Progenitor cell of endocrine pancreas (in vitro differentiated cells): ENCODE measurements at places on chromosomes 12 and 14. TPM values are rescaled to one million over a fixed set of nuclear protein-coding genes. Genes with fewer than 3 reads are reported as not detected.

DNA sequence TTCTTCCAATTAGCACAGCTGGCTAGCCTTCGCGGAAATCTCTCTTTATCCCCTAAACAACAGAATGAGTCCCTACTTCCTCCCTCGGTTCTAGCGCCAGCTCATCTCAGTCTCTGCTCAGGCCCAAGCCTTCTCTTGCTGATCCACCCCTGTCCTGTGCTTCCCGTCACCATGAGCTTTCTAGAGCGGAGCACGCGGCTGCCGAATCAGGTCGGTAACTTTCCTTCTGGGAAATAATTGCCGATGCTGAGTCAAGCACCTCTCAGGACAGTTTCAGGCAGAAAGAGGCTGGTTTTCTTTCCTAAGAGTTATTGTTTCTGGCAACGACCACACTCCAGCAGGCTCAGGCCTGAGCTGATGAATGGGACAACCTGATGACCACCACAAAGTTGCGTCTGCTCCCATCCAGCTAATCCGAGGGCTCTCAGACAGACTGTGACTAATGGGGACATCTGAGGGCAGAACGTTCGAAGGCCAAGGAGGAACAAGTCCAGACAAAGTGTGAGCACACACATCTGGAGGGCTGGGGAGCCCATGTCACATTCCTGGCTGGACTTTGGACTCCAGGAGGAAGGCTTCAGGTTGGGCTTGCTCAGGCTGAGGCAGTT lies 13.6 kb upstream of the GPR68 start:
- no peak for DNase-seq

- DNase-seq, result no peak
Observed at GRCh38 chr14:86815341-86815740, 1177.6 kb downstream of the GALC start.

- no peak for DNase-seq
Observed at GRCh38 chr12:64730588-64730969, 28.6 kb downstream of the GNS start.

DNA sequence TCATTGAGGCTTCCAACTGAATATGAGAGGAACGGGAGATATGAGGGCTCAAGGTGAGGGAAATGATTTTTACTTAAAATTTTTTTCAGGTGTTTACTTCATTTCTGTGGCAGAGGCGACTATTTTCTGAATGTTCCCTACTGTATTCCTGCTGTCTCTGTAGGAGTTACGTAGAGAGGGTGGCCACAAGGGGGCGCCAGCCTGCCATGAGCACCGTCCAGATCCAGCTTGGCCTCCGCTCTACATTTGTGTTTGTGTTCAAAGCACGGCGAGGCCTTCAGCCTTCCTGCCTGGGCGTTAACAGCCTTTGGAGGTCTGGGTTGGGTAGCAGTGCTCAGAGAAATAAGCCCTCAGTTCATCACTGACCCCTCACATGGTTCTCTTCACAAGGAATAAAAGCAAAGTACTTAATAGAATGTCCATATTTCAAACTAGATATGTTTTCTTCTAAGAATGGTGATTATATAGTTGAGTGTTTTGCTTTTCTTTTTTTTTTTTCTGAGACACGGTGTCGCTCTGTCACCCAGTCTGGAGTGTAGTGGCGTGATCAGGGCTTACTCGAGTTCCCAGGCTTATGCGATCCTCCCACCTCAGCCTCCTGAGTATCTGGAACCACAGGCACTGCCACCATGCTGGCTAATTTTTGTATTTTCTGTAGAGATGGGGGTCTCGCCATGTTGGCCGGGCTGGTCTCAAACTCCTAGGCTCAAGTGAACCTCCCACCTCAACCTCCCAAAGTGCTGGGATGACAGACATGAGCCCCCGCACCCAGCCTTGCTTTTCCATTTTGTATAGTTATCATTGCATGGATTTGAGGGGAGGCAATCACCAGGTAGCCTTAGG lies 22.3 kb downstream of the CKB start:
- peak; percentile 72 for DNase-seq

- no peak for DNase-seq
Observed at GRCh38 chr12:65511912-65512311, 233.4 kb downstream of the MSRB3 start.

GRCh38 chr14:103492156-103492925 lies 30.3 kb downstream of the CKB start:
- DNase-seq, result no peak

GRCh38 chr12:84508851-84509260 lies 403.7 kb downstream of the SLC6A15 start:
- DNase-seq, result no peak

DNA sequence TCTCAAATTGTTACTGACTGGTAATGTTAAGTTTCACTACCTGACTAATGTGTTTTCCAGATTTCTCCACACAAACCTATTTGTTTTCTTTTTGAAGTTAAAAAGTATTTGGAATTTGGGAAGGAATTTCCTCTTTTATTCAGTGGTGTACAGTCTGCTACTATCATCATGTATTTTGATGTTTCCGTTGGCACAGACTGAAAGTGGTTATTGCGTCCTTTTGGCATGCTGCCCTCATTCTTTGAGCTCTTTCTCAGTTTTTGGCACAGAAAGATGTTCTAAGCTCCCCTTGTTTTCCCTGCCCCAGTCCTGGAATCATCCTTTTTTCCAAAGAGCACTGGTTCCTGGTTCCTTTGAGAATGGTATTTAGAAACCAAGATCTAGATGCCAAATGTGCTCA lies 31.4 kb upstream of the RTRAF start:
- no peak for DNase-seq

- DNase-seq, result no peak
Observed at GRCh38 chr12:124821252-124822200, 42.1 kb downstream of the SCARB1 start.

DNA sequence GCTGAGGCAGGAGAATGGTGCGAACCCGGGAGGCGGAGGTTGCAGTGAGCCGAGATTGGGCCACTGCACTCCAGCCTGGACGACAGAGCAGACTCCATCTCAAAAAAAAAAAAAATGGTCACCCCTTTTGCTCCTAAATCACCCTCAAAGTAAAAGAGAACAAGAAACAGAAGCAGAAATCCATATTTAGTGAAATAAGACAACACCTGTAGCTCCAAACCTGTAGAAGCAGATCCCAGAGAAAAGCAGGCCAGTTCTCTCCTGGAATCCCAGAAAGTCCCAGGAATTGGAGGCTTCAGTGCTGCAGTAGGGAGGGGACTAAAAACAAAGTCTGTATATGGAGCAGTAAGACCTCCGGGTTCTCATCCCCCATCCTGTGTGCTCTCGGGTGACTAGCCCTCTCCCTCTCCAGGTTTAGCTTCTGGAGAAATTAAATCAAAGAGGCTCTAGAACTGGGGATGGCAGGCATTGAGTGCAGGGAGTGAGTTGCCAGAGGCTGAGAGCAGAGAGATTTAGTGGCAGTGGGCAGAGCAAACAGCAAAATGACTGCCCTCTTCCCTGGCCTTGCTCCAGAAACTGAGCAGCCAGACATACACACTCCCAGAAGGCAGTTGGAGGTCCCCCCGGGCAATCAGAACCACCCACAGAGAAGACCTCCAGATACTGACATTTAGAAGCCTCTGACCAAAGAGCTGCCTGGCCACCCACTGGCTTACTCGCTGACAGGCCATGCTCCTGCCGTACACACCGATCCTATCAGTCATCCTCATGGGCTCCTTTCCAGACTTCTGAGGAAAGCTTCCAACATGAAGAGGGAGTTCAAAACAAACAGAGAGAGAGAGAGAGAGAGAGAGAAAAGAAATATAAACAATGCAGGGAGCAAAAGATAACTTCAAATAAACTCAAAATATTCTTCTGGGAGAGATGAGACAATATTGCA lies 6.3 kb upstream of the MLXIP start:
- DNase-seq, result no peak

DNA sequence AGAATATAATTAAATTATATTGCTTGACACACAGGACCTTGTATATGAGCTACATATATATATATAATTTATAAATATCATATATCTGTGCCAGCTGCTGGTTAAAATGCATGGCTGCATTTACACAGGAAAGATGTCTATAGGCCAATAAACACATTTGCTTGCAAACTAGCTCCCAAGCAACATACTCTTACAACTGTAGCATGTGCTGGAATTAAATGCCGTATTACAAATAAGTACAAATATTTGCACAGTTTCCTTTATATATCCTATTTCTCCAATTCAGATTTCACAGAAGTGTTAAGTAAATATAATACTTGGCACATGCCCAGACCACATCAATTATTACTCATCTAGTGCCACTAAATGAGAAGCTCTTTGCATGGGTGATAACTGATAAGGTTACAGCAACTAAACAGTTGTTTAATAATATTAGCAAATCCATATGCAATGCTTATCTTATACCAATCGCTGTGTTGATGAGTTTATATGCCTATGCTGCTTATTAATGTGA lies 66.7 kb upstream of the E2F7 start:
- no peak for DNase-seq

DNA sequence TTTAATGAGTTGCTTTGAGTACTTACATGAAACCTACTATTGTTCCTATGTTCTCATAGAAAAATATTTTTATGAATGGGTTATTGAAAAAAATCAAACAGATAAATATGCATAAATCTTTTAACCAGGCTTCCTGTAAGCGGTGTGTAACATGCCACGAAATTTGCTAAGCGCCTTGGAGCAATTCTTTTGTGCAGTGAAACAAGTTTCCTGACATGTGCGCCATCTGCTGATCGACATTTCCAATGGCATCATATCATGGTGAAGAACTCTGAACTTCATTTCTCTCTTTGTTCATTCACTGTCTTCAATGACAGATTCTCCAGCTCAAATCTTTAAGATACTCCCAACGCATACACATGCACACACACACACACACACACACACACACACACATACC lies 145.6 kb upstream of the NAV3 start:
- DNase-seq, result peak; percentile 37

GRCh38 chr12:69026336-69026735 lies 93.4 kb upstream of the CPM start:
- no peak for DNase-seq

DNA sequence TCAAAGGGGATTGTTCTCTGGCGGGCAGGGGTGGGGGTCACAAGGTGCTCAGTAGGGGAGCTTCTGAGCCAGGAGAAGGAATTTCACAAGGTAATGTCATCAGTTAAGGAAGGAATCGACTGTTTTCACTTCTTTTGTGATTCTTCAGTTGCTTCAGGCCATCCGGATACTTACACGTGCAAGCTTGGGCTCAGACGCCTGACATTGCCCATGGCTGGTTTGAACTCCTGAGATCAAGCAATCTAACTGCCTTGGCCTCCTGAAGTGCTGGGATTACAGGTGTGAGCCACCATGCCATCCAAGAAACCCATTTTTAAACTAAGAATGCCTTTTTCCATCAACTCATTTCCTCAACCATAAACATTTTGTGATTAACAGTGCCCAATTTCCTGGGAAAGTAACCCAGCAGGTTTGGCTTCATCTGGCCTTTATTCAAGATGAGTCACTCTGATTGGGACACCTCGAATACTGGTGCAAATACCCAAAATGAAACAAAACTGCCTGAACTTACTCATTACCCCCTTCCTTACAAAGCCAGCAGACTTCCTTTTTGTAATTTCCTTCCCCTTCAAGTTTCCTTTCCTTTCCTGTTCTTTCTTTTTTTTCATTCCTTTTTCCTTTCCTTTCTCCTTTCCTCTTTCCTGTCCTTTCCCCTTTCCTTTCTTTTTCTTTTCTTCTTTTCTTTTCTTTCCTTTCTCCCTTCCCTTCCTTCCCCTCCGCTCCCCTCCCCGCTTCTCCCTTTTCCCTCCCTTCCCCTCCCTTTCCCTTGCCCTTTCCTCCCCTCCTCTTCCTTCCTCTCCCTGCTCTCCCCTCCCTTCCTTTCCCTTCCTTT lies 10.2 kb upstream of the RNASE10 start:
- DNase-seq, result no peak

GRCh38 chr12:68796399-68796798 lies 11.6 kb upstream of the MDM2 start:
- no peak for DNase-seq

DNA sequence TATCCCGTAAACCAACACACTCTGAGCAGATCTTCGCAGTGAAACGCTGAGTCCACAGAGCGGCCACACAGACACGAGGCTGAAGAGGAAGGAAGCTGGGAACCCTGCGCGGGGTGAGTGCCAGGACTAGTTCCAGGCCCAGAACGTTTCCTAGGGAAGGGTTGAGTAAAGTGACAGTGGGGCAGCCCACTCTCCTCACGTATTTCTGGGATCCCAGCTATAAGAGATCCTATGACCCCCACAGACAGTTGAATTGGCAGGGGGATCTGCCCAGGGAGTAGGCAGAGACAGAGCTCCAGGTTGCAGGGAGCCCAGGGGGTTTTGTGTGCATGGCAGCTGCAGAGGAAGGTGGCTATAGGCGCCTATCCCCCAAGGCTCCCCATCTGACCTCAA lies 51.1 kb downstream of the GTF2A1 start:
- DNase-seq, result no peak

DNA sequence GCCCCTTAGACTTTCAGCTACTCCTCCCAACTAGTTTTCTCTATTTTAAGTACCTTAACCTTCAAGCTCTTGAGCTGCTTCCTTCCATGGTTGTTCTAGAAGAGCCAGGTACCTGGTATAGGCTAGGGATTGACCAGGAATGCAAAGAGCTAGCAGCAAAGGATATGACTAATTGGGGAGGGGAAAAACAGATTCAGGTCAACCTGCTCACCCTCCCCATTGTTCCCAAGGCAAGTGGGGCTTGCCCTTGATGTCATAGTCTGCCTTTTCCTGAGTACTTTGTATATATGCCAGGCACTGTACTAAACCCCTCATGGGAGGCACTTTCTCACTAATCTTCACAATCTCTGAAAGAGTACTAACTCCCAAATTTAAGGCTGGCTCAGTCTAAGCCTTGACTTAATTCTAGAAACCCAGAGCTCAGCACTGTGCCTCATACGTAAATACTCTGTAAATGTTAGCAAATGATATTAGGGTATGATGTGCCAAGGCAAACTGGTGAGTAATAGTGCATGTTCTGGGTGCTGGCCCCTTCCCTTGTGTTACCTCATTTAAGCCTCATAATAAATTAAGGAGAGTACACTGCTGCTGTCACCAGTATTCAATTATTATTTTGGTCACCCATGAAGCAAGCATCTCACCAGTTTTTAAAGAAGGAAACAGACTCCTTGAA lies 42.2 kb downstream of the SUDS3 start:
- DNase-seq, result no peak

- no peak for DNase-seq
Observed at GRCh38 chr12:82090165-82090564, 268.0 kb downstream of the CCDC59 start.

The CISTR gene
- total RNA-seq, result 0.58 TPM in 1 of 2 replicates, not detected in the other

The RPS6KA5 gene
- total RNA-seq, result 3.8 and 4.4 TPM in 2 replicates

The SERPINA12 gene
- not detected in 2 replicates for total RNA-seq

The TAS2R50 gene
- 2.7 and 3.5 TPM in 2 replicates for total RNA-seq

The RTL1 gene
- 159 and 161 TPM in 2 replicates for total RNA-seq

The FAM181A gene
- total RNA-seq, result not detected in 2 replicates

The P3H3 gene
- total RNA-seq, result 30.6 TPM in 2 replicates

The TAS2R7 gene
- not detected in 2 replicates for total RNA-seq

The MIPOL1 gene
- total RNA-seq, result 25.6 and 25.9 TPM in 2 replicates

The KRT5 gene
- not detected in 2 replicates for total RNA-seq
